CD4-positive, alpha-beta T cell treated with Interleukin-10 for 1 hour (primary cell): ENCODE measurements at places on chromosomes 16 and 17.

GRCh38 chr17:77637818-77638575 lies 320.5 kb upstream of the TNRC6C start:
- DNase-seq: no peak

DNA sequence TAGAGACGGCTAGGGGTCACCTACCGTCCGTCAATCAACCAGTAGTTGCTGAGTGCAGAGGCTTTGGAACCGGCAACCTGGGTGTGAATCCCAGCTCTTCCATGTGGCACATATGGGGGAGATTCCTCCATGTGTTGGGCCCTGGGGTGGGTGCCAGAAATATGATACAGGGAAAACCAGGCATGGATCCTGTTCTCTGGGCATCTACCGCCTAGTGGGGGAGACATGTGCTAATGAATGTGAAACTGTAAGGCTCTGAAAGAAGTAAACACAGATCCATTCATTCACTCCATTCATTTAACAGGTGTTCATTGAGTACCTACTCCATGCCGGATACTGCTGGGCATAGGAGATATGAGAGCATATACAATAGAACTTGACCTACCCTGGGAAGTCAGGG lies 39.5 kb upstream of the SDK2 start:
- no peak for DNase-seq

GRCh38 chr17:43988301-43988700 lies 16.1 kb upstream of the NAGS start:
- no peak for DNase-seq

DNA sequence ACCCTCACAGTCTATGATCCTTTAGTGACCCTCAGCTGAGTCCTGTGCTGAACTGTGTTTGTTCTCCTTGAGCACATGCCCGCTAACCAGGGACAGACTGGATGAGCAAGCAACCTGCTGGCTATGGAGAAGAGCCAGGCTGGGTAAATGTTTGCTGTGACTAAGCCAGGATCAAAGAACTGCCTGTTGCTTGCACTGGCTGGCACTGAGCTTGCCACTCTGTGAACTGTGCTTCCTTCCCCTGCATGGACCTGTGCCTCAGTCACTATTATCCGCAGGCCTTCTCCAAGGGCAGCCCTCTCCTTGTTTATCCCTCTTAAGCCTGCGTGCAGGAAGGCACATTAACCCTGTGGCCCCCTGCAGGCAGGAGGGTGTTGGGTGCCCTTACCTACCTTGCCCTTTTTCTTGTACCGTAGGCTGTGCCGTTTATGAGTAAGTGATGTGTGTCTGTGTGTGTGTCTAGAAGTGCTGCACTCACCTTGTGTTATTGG lies 7.4 kb downstream of the PNPO start:
- no peak for DNase-seq

DNA sequence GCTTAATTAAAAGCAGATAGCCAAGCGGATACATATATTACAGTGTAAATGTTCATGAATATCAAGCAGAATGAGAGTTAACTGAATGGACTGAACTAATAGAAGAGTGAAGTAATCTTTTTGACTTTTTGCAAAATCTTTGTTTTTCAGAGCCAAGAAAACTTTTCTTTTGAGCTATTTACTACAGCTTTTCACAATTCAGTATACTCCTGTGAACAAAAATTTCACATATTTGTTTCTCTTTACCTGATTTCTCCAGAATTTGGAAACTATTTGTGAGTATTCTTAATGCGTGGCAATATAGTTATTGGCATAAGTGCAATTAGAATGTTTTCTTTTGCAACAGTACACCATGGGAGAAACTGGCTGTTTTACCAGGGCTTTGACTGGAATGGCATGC lies 9.1 kb upstream of the DUXB start:
- no peak for DNase-seq

DNA sequence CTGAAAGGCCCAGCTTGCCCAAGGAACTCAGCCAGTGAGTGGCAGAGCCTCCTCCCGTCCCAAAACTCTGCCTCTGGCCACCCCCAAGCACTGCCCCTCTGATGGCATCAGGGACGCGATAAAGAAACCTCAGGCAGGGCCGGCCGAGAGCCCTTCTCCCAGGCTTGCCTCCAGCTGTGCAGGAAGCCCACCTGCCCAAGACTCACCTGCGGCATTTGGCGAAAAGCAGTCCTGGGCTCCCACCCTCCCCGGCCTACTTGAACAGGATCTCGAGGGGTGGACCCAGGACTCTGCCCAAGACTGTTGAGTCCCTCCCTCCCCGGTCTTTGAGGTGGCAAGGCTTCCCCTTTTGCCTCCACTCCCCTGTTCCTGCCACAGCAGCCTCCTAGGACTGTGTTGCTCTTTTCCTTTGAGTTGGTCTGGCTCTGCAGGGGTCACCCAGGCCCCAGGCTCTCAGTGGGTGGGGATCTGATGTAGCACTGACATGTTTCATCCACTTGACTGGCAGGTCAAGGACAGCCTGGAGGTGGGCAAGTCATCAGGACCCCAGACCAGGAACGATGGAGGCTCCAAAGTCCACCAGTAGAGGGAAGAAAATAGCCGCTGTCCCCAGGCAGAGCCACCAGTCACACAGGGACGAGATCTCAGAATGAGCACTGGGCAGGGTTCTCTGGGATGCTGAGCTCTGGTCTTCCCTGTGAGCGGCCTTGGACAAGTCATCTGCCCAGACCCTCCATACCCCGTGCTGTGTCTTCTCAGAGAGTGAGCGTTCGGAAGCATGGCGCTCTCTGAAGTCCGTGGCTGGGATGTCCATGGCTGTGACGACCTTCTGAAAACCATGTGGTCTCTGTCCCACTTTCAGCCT lies 111.0 kb upstream of the TNRC6C start:
- no peak for DNase-seq

DNA sequence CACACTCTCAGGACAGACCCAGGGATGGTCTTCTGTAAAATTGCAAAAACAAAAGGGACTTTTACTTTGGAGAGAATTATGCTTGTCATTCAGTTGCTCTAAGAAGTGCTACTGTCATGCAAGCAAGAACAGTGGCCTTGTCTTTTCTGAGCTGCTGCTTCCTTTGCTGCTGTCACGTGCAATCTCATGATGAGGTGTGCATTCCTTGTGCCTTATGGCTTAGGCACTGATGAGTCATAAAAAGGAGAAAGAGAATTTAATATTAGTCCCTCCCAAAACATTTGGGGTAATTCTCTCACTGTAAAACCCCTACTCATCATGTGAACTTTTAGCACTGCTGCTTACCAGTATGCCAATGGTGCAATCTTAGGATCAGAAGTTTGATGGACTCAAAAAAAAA lies 2051.3 kb downstream of the TP53TG3F start:
- DNase-seq: no peak

GRCh38 chr16:19844945-19845641 lies 39.6 kb downstream of the GPRC5B start:
- DNase-seq: no peak

DNA sequence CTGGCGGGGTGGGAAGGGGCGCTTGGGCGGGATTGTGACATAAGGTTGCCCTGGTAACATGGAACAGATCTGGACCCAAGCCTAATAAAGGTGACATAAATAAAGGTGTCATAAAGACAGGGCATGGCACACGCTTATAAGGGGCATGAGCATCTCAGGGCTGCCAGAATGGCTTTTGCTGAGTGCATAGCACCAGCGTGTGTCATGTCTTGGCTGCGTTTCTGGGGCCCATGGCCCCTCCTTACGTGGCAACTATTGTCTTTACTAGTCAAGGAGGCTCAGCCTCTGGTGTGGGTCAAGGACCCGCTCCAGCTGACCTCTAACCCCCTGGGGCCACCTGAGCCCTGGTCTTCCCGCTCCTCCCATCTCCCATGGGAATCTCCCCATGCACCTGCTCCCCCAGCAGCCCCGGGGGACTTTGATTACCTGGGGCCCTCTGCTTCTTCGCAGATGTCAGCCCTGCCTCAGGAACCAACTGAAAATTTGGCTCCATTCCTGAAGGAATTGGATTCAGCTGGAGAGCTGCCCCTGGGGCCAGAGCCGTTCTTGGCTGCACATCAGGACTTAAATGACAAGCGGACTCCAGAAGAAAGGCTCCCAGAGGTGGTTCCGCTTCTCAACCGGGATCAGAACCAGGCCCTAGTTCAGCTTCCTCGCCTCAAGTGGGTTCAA lies 13.9 kb downstream of the LRRC37B start:
- no peak for DNase-seq

DNA sequence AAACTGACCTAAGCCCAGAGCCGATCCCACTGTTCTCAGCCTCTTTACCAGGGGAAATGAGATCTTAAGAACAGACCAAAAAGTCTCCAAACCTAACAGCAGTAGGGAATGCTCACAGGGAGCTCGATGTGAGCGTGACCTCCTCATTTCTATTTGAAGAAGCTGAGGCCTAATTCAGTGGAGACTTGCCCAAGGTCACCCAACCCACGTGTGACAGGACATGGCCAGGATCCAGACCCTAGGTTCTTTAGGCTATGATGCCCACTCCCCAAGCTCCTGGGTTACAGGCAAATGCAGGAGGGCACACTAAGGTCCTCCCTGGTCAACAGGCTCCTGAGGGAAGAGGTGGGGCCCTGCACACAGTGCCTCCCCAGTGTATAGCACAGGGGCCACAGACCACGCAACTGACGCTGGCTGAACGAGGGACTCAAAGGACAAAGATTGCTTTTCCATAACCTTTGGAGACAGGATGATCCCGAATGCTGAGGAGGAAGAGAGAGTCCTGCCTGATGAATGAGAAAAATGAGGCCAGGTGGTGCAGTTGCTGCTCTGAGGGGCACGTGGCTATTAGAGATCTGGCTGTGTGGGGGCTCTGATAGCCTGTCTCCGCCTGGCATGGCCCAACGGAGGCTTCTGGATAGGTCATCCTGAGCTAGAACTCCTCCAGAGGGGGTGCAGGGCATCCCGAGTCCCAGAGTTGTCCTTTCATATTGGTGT lies 24.0 kb downstream of the MAP3K14 start:
- no peak for DNase-seq

- peak; percentile 75 for DNase-seq
Observed at GRCh38 chr17:78013683-78014467, 55.4 kb downstream of the TNRC6C start.

DNA sequence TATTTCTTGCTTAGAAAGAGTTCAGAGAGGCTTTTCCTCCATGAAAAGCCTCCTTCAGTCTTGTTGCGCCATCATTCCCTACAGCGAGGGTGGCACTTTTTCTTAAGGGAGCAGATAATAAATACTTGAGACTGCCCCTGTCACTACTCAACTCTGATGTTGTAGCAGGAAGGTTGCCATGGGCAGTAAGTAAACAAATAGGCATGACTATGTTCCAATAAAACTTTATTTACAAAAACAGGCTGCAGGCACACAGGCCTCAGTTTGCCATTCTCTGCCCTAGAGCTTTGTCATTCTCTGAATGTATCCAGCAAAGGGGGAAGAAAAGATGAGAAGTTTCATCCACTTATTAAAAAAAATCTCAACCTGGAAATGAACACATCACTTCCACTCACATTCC lies 60.4 kb downstream of the MYOCD start:
- DNase-seq: no peak

DNA sequence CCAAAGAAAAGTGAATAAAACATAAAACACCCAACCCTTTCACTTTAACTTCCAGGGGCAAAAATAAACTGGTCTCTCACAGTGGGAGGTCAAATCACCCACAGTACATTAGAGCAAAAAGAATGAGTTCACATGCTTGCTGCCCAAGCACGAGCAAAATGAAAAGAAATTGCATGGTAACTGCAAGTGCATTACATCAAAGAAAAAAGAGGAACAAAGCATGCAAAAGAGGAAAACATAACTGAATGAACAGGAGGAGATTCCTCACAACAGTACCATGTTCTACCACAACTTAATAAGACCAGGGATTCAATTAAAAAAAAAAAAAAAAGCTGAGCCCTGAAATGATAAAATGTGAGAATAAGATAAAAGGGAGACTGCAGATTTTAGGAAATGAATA lies 12.3 kb downstream of the DNAH2 start:
- no peak for DNase-seq

- DNase-seq: no peak
Observed at GRCh38 chr17:80652756-80653330, 108.2 kb downstream of the RPTOR start.

DNA sequence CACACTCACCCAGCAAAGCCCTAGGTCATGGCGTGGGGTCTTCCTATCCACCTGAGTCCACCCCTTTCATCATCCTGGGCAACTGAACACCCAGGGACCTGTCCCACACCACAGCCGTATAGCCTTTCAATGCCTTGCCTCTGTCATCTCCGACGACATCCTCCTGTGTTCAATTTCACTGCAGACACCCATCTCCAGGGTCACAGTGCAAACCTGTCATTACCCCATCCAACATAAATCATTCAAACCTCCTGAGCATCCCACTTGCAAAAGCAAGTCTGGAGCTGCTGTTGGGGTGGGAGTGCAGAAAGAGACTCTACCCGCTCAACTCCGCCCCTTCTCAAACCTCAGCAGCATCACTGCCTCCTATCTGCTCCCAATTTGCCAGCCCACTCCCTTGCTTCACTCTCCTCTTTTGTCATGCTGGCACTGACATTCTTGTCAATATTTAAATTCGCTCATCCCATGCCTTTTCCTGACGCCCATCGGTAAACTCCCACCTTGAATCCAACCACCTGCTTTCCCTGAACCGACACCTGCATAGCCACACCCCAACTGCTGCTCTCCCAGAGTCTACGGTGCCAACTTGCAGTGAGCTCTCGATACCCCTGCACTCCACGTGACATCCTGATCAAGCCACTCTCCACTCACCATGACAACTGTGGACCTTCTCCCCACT lies 37.0 kb downstream of the MARF1 start:
- DNase-seq: no peak

DNA sequence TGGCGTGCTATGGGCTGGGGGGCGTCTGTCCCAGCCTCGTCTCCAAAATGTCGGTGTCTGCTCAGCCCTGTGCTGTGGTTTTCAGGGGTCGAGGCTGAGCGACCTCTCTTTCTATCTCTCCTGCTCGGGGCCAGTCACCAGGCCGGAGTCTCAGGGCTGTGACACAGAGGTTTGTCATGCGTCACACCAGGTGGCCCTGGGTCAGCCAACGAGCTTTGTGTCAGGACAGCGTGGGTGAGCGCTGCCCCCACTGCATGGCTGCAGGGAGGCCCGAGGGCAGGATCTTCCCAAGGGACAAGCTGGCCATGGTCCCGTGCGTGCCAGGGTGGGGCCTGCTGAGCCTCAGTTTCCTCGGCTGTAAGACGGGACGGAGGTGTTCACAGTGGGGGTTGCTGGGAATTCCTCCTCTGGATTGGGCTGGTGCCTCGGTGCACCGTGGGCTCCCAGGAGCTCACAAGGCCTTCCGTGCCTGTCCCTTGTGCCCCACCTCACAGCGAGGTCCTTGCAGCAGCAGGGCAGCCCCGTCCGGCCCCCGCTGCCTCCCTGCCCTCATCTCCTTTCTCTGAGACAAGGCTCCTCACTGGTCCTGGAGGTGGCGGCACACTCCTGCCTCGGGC lies 50.5 kb downstream of the CBFA2T3 start:
- DNase-seq: no peak

GRCh38 chr16:84673561-84673960 lies 25.2 kb downstream of the KLHL36 start:
- no peak for DNase-seq

GRCh38 chr16:12613992-12614661 lies 189.6 kb downstream of the CPPED1 start:
- no peak for DNase-seq
